ENCODE measurements at places on chromosomes 2 and 18.

DNA sequence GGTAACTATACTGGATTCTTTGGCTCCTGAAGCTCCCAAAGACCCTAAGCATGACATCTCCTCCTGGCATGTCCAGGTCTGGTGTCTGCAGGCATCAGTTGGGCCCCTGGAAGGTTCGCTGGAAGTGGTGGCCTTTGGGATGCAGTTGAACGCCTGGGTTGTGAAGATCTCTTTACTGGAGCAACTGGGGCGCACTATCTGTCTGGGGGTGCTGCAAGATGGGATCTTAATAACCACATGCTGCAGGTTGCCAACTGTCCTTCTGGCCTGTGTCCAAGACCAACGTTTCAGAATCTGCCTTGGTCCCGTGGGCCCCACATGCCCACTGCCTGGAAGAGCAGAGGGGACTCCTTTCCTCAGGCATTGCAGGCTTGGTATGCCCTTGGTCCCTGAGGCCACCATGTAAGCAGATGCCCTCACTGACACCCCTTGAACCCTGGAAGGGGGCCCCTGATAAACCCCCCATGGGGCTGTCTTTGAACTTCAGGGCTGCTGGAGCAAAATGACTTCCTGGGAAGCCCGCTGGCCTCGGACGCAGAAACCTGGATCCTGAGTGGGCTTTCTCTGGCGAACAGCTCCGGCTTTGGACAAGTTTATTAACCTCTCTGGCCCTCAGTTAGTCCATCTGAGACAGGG lies 101.9 kb downstream of the TWIST2 start:
- no peak for DNase-seq

DNA sequence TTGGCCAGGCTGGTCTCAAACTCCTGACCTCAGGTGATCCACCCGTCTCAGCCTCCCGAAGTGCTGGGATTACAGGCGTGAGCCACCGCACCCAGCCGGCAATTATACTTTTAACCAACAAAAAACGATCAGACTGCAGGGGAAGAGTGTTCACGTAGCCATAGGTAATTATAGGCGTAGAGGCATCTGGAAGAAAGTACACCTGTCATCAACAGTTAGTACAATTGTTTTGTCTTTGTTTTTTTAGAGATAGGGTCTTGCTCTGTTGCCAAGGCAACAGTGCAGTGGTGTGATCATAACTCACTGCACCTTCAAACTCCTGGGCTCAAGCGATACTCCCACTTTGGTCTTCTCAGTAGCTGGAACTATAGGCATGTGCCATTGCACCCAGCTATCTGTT lies 20.0 kb downstream of the ST3GAL5 start:
- DNase-seq = no peak

DNA sequence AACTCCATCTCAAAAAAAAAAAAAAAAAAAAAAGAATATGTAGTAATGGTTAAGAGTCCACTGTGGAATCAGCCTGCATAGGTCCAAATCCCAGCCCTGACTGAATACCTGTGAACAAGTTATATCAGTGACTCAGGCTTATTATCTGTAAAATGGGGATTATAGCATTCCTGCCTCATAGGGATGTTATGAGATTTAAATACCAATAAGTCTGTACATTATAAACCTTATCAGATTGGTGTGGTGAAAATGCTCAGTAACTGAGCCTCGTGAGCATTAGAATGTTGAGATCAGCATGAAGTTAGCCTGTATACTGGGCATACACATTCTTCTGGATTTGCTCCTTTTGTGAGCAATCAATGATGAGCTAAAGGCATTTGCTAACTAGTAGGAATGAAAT lies 3.0 kb upstream of the AMMECR1L start:
- DNase-seq = no peak

DNA sequence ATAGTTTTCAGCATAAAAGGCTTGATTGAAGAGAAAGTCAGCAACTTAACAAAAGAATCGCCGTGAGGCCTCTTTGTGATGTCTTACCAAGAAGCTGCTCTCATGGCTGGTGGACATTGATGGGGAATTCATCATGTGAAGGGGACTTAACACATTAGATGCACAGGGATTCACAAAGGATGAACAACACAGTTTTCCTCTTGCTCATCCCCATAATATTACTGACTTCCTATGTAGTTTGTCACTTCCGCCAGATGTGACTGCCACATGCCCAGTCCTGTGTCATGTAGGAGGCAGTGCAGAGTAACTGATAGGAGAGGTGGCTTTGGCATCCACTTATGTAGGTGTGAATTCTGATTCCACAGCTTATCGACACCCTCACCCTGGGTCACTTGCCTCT lies 232.6 kb upstream of the LYPD1 start:
- DNase-seq = no peak

DNA sequence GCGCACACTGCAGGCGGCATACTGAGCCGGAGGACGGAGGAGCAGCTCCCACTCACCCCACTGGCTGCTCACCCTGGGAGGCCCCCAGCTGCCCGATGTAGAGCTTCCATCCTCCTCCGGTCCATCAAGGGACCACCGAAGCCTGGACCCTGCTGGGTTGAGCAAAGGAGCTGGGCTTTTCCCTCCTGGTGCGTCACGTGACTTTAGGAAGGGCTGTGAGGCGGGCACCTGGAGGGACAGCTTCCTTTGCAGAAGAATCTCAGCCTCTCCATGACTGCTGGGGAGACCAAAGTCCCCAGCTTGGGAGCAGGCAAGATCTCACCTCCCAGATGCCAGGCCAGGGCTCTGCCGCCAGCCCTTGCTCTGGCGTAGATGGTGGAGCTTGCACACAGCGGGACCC lies 102.7 kb downstream of the TWIST2 start:
- no peak for DNase-seq

- DNase-seq = no peak
These were observed 59.1 kb downstream of the NETO1 start for GRCh38 chr18:72808680-72809079.

- no peak for DNase-seq
These were observed 23.3 kb downstream of the CLASP1 start for GRCh38 chr2:121625953-121626352.

DNA sequence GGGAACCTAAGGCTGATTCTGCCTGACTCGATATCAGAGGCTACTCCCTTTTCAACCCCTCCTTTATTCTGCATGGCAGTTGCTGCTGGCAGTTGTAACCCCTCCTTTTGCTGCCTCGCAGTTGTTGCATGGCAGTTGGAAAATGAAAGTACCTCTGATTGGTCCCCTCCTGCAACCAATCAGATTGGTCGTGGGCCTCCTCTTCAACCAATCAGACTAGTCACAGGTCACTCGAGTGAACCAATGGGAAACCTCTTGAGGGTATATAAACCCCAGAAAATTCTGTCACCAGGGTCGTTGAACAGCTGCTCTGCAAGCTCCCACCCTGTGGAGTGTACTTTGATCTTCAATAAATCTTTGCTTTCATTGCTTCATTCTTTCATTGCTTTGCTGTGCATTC lies 294.3 kb upstream of the SLC8A1 start:
- no peak for DNase-seq

DNA sequence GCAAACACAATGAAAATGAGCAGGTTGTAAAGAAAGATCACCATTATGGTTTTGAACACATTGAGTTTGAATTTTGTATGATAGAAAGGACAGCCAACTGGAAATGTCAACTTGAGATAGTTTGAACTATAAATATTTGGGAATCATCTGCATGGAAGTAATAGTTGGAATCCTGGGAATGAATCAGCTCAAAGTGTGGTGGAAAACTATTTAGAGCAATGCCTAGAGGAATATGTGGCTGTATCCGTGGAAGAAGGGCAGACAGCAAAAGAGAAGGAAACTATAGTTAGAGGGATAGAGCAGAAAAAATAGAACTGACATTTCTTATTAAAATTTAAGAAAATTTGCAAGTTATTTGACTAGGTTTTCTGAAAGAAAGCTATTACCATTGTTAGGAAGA lies 112.5 kb upstream of the OTX1 start:
- DNase-seq = no peak

Measured in C1 segment of cervical spinal cord (tissue), 14 donors.